NCI-H1048 (cell line): ENCODE measurements at places on chromosomes 4 and X.
A peak's percentile ranks its signal among the peaks of the same experiment; 100 is the strongest.

DNA sequence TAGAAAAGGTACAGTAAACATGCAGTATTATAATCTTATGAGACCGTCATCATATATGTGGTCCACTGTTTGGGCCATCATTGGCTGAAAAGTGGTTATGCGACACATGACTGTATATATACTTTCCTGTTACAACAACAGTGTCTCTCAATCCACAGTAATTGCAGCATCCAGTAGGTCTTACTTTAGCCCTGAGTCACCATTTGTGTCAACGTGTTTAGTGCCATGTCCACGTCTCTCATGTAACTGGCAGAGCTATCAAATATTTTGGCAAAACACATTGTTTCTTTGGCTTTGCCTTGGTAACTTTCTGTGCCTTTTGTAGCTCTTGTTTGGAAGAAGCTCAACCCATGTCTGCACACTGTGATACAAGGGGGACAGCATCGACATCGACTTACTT lies 73.8 kb downstream of the CD38 start:
- DNase-seq: no peak

- no peak for DNase-seq
These were observed 177.0 kb upstream of the RASGEF1B start for GRCh38 chr4:81648576-81649275.

GRCh38 chr4:169274033-169274432 lies 3.3 kb upstream of the SH3RF1 start:
- no peak for DNase-seq

GRCh38 chrX:31331015-31331414 lies 259.2 kb upstream of the FTHL17 start:
- no peak for DNase-seq

DNA sequence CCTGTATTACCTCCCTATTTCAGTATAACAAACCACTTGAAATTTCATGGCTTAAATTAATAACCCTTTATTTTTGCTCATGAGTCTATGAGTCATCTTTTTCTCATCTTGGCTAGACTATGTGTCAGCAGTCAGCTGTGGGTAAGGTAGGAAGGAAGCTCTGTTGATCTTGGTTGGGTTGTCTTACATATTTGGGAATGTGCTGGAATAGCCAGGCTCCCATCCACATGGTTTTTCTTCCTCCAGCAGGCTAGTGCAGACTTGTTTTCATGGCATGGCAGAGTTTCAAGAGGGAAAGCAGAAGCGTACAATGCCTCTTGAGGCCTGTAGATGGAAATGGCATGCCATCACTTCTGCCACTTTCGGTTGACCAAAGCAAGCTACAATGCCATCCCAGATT lies 89.7 kb downstream of the LINC00632 start:
- DNase-seq: no peak

GRCh38 chr4:1192091-1192492 lies 19.7 kb upstream of the SPON2 start:
- no peak for DNase-seq

- DNase-seq: no peak
These were observed 7.2 kb downstream of the SH3BP2 start for GRCh38 chr4:2799971-2800690.

DNA sequence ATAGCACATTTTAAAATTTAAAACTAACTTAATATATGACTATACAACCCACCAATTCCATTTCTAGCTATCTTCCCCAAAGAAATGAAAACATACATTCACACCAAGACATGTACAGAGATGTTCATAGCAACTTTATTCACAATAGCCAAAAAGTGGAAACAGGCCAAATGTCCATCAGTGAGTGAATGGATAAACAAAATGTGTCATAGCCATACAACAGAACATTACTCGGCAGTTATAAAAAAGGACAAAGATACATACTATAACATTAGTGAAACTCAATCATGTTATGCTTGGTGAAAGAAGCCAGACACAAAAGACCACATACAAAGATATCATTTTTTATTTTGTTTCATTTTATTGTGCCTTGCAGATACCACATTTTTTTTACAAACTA lies 396.8 kb downstream of the PACRGL start:
- no peak for DNase-seq

- no peak for DNase-seq
These were observed 498.2 kb downstream of the KCNIP4 start for GRCh38 chr4:21450331-21450730.

DNA sequence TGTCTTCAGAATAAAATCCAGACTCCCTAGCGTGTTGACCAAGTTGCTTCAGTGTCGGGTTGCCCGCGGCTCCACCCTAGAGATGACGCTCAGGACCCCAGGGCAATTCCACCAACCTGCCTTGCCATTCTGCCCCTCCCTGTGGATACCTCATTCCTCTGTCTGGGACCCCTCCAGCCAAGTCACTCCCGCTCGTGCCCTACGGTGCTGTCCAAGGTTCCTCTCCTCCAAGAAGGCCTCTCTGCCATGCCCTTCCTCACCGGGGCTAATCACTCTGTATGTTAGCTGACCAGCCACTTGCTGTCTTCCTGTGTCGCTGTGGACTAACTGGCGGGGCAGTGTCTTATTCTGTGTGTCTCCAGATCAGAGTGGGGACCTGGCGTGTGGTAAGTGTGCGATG lies 46.6 kb downstream of the TENM3 start:
- DNase-seq: no peak

DNA sequence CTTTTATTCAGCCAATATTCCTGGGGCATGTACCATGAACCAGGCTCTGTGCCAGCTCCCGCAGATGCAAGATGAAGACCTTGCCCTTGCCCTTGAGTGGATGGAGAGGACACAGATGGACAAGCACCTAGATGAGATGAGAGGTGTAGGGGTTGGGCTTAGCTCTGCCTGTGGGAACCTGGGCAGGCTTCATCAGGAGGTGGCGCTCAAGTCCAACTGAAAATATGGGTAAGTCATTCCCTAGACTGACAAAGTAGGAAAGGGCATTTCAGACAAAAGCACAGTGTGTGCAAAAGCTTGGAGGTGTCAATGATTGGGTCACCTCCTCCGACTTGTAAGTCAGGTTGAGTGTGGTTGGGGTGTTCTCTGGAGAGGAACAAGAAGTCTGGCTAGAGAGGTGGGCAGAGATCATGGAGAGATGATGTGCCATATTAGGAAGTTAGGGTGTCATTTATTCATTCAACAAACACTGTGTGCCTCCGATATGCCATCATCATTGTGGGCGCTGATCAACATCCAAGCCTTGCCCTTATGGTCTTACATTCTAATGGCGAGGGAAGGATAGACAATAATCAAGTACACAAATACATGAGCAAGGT lies 64.6 kb downstream of the ANAPC4 start:
- DNase-seq: no peak

DNA sequence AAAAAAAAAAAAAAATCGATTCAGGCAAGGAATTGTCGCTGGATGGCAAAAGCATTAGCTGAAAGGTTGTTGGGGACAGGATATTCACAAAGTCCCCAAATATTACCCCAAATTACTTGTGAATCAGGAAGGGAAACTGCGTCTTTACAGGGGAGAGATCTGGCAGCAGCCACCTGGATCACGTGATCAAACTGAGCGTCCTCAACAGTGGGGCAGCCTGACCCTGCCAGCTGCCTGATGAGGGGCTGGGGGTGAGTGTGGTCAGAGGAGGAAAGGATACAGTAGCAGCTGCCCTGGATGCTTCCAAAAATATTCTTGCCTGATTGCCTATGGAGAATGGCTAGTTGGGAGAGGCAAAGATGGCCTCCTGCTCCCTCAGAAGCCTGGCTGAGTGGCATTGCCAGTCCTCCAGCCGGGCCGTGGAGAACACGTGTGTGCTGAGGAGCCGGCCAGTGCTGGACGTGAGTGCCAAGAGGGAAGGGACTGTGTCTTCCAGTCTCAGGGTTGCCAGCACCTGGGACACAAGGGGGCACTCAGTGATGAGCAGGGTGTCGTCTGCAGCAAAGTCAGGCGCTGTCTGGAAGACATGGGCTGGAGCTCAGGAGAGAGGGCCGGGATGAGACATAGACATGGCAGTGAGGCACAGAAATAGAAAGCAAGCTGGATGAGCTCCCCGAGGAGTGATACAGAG lies 3.0 kb upstream of the LAGE3 start:
- DNase-seq: no peak

- no peak for DNase-seq
These were observed 87.3 kb downstream of the ADRA2C start for GRCh38 chr4:3853388-3854035.

GRCh38 chrX:125620715-125621587 lies 301.3 kb downstream of the TEX13C start:
- no peak for DNase-seq

GRCh38 chr4:176790398-176790797 lies 2.3 kb downstream of the VEGFC start:
- DNase-seq: no peak

DNA sequence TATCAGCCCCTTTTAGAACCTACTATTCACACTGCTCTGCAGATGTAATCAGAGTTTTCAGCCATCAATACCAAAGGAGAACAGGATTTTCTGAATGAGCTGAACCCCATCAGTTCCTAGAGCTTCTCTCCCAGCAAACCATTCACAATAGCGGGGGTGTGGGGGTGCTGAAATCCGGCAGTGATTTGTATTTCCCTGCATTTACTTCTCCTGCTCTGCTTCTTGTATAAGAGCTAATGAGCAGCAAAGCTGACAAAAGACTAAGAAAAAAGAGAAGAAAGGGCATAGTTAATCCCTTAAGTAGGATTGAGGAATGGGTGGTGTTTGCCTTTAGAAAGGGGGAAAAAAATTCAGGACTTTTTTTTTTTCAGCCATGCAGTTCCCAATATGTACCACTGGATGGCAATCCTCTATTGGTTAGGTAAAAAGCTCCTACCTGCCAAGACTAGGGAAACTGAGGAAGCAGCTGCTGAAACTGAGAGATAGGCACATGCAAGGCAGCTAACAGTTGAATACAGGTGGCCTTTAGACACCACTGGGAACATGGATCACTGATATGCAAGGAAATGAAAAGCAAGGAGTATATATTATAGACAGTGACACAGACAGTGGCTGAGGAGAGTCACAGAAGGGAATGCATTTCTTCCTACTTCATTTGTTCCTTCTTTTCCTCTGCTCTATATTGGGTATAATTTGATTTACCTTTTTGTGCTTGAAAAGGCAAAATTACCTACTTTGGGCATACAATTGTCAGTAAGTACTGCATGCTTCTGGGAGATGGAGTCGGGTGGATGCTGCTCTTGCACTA lies 217.9 kb downstream of the HS6ST2 start:
- no peak for DNase-seq

DNA sequence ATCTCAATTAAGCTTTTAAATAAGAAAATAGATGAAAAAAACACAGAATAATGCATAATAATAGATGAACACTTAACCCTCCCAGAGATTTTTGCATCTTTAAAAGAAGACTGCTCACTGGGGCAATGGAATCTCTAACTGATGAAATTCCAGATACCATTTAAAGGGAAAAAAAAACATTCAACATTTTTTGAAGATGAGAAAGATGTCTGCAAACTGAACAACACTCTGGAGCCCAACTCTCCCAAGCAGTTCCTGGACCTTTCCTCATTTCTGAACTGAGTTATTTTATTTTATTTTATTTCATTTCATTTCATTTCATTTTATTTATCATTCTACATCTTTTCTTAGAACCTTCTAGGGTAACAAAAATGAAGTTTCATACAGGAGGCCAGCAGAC lies 90.7 kb downstream of the CORIN start:
- DNase-seq: no peak

GRCh38 chr4:2412534-2412884 lies 5.9 kb downstream of the ZFYVE28 start:
- DNase-seq: no peak

GRCh38 chr4:59608466-59608865 lies 1591.7 kb upstream of the ADGRL3 start:
- no peak for DNase-seq

GRCh38 chrX:153926858-153927671 lies 1.0 kb upstream of the ARHGAP4 start:
- no peak for DNase-seq

GRCh38 chr4:111556141-111556781 lies 589.0 kb upstream of the FAM241A start:
- DNase-seq: no peak

DNA sequence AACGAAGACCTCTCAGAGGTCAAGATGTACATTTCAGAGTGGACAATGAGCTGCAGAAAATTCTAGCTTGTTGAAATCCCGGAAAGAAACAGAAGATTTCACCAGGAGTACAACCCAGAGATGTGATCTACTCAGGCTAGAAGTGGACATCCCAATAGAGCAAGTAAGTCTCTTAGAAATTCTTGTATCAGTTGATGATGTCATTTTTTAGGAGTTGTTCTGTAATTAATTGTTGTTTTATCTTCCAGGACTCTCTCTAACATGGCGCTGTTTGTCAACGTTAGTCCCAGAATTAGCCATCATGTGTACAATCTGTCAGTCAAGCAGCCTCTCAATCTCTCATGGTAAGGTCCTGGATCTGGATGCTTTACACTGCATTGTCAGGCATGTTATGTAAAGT lies 174.4 kb downstream of the GRIA3 start:
- DNase-seq: no peak

GRCh38 chrX:33086886-33087285 lies 124.5 kb downstream of the DMD start:
- DNase-seq: no peak

GRCh38 chr4:6250235-6250983 lies 19.2 kb upstream of the WFS1 start:
- DNase-seq: peak; percentile 29

DNA sequence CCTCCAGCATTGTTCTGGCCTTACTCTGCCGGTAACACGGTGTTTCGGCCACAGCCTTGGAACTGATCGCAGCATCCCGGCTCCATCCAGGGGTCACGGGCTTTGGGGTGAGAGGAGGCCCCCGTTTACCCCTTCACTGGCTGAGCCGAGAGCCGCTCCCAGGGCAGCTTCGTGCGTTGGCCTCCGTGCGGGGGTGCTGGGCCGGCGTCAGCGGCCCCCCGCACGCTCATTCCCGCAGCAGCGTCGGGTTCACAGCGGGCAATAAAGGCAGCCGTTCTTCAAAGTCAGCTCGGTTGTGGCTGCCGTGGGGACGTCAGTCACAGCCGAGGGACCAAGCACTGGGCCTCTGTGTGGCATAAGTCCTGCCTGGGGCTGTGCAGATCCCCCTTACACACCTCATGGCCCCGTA lies 25.3 kb upstream of the PLCXD1 start:
- DNase-seq: no peak

GRCh38 chr4:130025701-130026100 lies 929.7 kb downstream of the C4orf33 start:
- no peak for DNase-seq

DNA sequence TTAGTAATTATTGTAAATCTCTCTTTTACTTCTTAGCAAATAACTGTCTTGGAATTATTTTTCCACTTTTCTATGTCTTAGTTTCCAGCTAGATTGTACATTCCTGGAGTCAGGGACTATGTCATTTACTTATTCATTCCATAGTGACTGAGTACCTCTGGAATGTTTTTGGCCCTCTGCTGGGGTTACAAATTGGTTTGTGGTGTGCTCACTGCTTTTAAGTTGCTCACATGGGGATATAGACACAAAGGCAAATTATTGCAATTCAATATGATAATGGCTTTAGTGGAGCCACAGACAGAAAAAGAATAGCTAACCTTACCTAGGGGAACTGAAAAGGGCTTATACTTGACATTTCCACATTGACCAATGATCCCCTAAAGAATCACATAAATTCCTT lies 63.7 kb upstream of the PDGFRA start:
- DNase-seq: no peak

- no peak for DNase-seq
These were observed 1283.8 kb upstream of the PABPC4L start for GRCh38 chr4:135485371-135485770.

- no peak for DNase-seq
These were observed 5.1 kb upstream of the PLCXD1 start for GRCh38 chrX:275967-276580.

GRCh38 chrX:19462879-19463278 lies 52.4 kb downstream of the MAP3K15 start:
- DNase-seq: no peak
